ENCODE measurements at places on chromosomes 4 and X. TPM values are rescaled to one million over a fixed set of nuclear protein-coding genes. Genes with fewer than 3 reads are reported as not detected.
A peak's percentile ranks its signal among the peaks of the same experiment; 100 is the strongest.

Gene DCAF4L1
- total RNA-seq, result 1.2 TPM

Gene GAR1
- 13.2 TPM for total RNA-seq

Gene MYOZ2
- total RNA-seq, result 0.34 TPM

- no peak for DNase-seq
These were observed 90.3 kb upstream of the FRG1 start for GRCh38 chr4:189850239-189850856.

DNA sequence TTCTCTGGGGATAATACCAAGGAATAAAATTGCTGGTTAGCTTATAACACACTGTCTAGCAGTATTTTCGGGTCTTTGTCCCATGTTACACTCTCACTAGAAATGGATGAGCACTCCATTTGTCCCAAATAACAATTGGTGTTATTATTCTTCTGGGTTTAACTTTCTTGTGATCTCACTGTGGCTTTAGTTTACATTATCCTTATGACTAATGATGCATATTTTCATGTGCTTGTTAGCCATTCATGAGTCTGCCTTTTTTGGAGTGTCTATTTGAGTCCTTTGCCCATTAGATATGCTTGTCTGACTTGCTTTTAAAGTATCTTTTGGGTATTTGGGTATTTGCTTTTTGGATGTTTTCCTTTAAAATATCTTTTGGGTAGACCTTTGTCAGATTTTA is 372.9 kb upstream of the TENM3 start:
- no peak for DNase-seq

DNA sequence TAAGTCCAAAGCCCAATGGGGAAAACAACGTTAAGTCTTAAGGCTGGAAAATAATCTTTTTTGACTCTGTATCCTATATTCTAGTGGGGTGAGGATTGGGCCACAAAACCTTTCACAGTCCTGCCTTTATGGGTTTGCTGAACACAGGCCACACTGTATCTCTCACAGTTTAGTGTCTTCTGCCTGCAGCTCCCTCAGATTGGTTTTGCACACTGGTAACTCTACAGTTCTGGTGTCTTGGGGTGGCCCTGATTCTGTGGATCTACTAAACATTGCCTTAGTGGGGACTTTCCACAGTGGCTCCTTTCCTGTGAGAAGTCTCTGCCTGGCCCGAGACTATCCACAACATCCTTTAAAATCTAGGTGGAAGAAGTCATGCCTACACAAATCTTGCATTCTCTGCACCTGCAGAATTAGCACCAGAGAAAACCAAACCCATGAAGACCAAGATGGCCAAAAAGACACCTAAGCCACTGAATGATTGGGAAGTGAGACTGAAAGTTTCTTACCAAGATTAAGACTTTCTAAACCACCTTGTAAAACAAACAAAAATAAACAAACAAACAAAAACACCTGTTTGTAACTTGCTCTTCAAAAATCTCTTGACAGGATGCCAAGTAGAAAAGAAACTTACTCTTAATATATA is 150.4 kb upstream of the PCDH10 start:
- no peak for DNase-seq

DNA sequence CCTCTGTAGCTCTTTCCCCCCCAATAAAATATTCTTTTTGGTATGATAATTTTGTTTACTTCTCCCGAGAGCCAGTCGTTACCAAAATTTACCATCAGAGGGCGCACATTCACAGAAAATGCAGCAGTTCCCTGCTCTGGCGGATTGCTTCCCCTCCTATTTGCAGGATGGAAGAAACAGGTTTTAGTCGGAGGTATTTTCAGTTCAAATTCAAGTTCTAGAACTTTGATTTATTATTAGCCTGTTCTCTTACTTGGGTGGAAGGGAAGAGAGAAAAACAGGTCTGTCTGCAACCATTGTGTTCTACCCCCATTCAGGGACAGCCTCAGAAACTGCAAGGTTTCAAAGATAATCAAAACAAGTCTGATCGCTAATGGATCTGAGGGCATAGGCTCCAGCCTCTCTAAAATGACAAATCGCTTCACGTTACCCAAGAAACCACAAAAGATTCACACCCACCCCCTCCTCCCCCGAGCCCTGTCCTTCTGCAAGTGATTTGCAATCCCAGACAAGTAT is 263.8 kb upstream of the RPS6KA3 start:
- no peak for DNase-seq

Gene ODAM
- total RNA-seq, result not detected

DNA sequence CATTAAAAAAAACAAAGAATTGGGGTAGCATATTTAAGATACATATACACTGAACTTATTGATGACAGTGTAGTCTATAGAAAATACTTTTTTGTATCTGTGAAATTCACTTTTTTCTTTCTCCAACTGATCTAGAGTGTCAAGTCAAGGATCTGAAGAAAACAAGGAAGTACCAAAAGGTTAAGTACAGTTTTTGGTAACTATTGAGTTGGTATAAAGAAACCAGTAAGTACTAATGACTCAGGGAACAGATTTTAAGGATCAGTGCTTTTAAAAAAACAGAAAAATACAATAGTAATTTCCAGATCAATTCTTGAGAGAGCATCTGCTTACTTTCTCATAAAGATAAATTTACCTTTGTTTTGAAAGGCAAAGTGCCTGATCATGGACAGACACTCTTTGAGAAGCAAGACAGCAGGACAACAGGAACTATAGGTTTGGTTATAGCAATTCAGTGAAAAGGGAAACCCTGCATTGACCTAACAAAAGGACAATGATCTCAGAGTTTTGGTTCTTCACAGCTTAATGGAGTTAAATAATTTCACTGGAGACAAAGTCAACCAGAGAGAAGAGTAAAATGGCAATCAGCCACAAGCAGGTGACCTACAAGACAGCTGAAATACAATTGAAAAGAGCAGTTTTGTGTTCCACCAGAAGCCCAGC is 23.4 kb downstream of the TRMT10A start:
- no peak for DNase-seq

DNA sequence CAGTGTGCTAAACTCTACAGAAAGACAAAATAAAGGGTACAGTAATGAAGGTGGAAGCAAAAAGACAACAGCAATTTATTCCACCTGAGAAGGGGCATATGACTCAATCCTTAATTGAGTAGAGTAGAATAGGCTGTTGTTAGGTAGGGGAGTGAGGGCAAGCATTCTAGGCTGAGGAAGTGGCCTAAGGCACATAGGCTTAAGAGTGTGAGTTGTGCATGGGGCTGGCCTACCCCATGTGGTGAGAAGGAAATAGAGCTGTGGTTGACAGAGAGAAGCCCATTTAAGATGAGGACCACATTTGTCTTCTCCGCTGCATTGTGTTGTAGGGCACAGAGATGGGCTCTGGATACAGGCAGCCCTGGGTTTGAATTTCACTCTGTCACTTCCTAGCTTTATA is 3.4 kb upstream of the ZCCHC18 start:
- no peak for DNase-seq

DNA sequence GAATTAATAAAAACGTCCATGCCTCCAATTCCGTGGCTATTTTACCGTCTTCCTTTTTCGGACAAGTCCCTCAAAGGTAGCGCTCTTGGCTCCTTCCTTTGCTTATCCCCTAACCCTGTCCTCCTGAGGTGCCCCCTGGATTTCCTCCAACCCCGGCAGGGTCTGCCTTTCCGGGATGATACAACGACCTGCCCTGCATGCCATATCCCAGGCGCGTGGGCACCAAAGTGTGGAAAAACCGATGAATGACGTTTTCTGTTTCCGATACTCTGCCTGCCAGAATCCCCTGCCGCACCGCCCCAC is 706 bp upstream of the CSTF2 start:
- DNase-seq, result peak; percentile 78

Gene SLC49A3
- 14.7 TPM for total RNA-seq

GRCh38 chr4:145071560-145071959 is 26.4 kb downstream of the ANAPC10 start:
- DNase-seq, result no peak

- peak; percentile 91 for DNase-seq
These were observed 1.1 kb downstream of the MAML3 start for GRCh38 chr4:140152751-140153418.

Gene ZAR1
- not detected for total RNA-seq

GRCh38 chr4:23401572-23401971 is 488.3 kb downstream of the PPARGC1A start:
- no peak for DNase-seq

Gene ERVMER34-1
- total RNA-seq, result 0.46 TPM
